Stimulated activated naive B cell treated with anti-CD40 and anti-IgM and Interleukin-4, amounts not matched to agents 10 μg/mL and 1 μg/mL and 100 μg/mL, for 72 hours (primary cell): ENCODE measurements at places on chromosomes 3 and 15.

DNA sequence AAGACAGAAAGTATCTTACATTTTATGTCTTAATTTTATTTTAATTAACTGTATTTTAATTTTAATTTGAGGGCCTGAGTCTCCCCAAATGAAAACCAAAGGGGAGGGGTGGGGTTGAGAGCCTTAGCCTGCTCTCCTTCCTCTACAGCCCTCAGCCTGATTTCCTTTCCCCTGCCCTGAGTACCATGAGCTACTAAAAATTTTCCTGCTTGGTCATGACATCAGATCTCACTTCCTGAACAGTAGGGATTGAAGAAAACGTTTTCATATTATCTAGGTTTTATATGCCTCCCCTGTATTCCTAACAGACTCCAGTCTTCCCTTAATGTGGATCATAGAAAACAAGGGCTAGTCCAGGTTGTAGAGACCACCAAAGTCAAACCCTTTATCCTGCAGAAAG, 133.9 kb downstream of the MYLK start:
- no peaks in the 10 kb centered on the region for H3K27me3 ChIP-seq
- DNase-seq = no peak
- H3K4me3 ChIP-seq = no peak overlapping the region
- no peak overlapping the region for H3K27ac ChIP-seq

DNA sequence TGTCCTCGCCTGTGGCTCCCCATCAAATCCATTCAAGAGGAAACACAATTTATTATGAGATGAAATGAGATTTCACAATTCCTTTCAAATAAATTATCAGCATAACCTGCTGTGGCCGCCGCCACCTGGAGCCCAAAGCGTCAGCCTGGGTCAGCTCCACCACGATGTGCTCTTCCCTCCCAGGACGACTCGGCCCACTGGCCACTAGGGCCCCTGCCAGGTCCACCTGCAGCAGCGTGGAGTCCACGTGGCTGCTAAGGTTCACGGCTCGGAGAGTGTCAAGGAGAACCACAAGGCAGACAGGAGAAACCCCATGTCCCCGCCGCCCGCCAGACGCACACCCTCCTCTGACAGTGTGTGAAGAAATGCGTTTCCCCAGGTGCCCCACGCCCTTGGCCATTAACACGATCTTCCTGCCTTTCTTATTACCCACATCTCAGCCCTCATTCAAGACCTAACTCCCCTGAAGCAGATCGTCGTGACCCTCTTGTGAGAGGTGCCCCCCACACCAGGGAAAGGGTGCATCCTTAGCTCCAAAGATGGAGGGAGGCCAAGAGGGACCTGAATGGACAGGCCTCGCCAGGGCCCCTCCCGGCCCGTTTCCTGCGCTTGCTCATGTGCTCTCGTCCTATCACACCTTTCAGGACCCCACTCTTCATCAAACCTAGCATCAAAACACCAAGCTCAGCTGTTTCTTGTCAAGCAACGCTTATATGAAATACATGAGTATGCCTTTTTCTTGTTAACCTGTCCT, 80.6 kb downstream of the OCA2 start:
- H3K27ac ChIP-seq = no peak overlapping the region
- H3K27me3 ChIP-seq = peaks cover 8% of the 10 kb centered on the region
- DNase-seq = no peak
- H3K4me3 ChIP-seq = no peak overlapping the region
- no peaks in the 10 kb centered on the region for H3K36me3 ChIP-seq

DNA sequence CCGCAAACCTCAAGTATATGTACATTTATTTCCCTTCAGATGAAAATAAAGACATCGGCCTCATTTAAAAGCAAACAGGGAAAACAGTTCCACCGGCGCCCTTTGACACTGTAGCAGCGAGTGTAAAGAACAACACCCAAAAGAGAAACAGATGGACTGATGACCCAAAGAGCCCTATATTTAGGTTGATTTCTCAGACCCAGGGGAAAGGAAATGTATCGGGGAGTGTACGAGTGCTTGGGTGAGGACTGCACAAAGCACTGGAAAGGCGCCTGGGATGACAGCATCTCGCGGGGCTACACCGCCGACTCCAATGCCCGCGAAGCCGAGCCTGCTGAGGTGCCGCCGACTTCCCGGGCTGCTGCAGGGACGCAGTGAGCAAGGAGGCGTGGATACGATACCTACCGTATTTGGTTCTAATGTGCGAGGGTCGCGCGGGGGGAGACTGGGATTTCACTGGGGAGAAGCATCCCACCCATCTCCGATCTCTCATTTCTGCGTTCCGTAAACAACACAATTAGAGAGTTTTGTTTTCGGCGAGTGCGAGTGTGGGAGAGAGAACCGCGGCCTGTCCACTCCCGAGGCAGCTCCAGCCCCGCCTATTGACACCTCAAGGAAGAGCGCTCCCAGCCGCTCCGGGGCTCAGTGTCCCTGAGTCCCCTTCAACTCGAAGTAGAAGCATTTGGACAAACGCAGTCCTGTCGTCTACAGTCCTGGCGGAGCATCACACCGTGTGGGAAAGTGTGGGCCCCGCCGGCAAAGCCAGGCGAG, 2.0 kb downstream of the MECOM start:
- peaks cover 95% of the 10 kb centered on the region for H3K27me3 ChIP-seq
- no peak for DNase-seq
- peak overlapping the region; percentile 87 for H3K4me3 ChIP-seq
- H3K36me3 ChIP-seq = no peaks in the 10 kb centered on the region
- peak overlapping the region; percentile 85 for H3K27ac ChIP-seq

GRCh38 chr15:38689522-38689921, 124.9 kb upstream of the RASGRP1 start:
- no peak for DNase-seq
- no peak overlapping the region for H3K4me3 ChIP-seq
- no peaks in the 10 kb centered on the region for H3K27me3 ChIP-seq

- H3K4me3 ChIP-seq = no peak overlapping the region
- peaks cover 6% of the 10 kb centered on the region for H3K36me3 ChIP-seq
- H3K4me1 ChIP-seq = peaks cover 52% of the 10 kb centered on the region
- no peak for DNase-seq
- H3K27ac ChIP-seq = peak overlapping the region; percentile 71
- no peaks in the 10 kb centered on the region for H3K27me3 ChIP-seq
These were observed 12.8 kb downstream of the SETD5 start for GRCh38 chr3:9409981-9410854.

DNA sequence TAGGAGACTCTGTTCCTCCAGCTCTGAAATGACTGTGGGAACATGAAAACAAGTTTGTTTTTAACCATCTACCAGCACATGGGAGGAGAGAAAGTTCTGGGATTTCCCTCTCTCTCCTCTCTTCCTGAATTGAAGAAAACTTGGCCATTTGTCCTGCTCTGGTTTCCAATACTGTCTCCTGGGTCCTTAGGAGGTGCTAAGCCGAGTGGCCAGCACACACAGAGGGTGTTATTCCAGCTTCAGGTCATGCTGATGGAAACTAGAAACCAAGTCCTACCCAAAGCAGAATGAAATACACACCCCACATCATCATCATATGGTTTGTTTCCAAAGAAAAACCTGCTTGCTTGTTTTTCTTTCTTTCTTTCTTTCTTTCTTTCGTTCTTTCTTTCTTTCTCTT, 172.7 kb downstream of the RPLP1 start:
- peaks cover 8% of the 10 kb centered on the region for H3K4me1 ChIP-seq
- H3K4me3 ChIP-seq = no peak overlapping the region
- H3K36me3 ChIP-seq = no peaks in the 10 kb centered on the region
- peaks cover 66% of the 10 kb centered on the region for H3K27me3 ChIP-seq
- no peak overlapping the region for H3K27ac ChIP-seq

- H3K27me3 ChIP-seq = no peaks in the 10 kb centered on the region
- H3K4me1 ChIP-seq = no peaks in the 10 kb centered on the region
- H3K4me3 ChIP-seq = no peak overlapping the region
- H3K36me3 ChIP-seq = no peaks in the 10 kb centered on the region
- H3K27ac ChIP-seq = no peak overlapping the region
These were observed 40.5 kb downstream of the PTPRG start for GRCh38 chr3:61601831-61602230.

- H3K4me1 ChIP-seq = peaks cover 4% of the 10 kb centered on the region
- H3K27ac ChIP-seq = no peak overlapping the region
- no peak for DNase-seq
- H3K36me3 ChIP-seq = peaks cover 22% of the 10 kb centered on the region
- no peak overlapping the region for H3K4me3 ChIP-seq
These were observed 35.8 kb downstream of the NIPA2 start for GRCh38 chr15:22874256-22874655.

DNA sequence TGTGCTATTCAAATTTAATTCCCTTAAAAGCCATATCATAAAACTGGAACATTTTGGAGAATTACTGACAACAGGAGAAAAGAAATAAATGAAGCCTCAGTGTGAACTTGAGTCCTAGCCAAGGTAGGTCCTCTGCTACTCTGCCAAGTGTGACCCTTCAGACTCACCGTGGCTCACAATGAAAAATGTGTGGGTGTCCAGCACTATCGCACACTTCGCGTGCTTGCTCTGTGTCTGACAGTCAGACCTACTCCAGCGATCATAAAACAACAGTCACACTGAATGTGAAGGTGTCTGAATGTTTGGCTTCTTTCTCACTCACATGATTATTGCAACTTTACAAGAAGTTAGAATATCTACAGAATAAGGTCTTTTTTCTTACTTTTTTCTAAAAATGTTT, 65.8 kb upstream of the TRA2B start:
- no peak overlapping the region for H3K27ac ChIP-seq
- H3K36me3 ChIP-seq = no peaks in the 10 kb centered on the region
- DNase-seq = no peak

DNA sequence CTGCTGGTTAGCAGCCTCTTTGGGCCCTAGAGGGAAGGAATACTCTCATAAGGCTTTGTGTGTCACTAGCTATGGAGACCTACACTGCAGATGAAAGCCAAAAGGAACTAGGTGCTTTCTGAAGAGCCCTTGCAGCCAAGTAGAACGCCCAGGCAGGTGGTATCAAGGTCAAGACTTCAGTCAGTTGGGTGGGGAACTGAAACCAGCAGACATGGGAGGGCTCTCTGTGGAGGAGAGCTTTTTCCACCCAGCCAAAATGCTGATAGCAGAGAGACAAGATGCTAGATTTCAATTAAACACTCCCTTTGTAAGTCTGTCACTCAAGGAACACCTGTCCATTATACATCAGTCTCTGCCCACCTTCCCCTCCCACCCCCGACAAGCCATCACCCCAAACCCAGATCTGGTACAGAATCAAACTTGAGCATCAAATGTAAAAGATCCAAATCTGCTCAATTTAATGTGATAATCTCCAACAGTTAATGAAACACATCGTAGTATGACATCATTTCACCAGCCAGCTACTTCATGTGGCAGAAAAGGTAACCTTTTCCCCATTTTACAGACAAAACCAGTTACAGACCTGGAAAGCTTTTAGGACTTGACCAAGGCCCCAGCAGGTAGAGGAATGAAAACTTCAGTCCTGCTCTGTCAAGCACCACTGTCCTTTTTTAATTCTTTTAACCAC, 14.6 kb downstream of the MRPS25 start:
- DNase-seq = peak; percentile 68
- peaks cover 41% of the 10 kb centered on the region for H3K4me1 ChIP-seq
- peak overlapping the region; percentile 94 for H3K27ac ChIP-seq

GRCh38 chr3:52998771-52999513, 46.9 kb downstream of the SFMBT1 start:
- peaks cover 4% of the 10 kb centered on the region for H3K36me3 ChIP-seq
- no peak overlapping the region for H3K4me3 ChIP-seq
- H3K27ac ChIP-seq = no peak overlapping the region
- peaks cover 5% of the 10 kb centered on the region for H3K4me1 ChIP-seq
- DNase-seq = no peak

GRCh38 chr3:52401021-52401420, 43.9 kb downstream of the SEMA3G start:
- no peak for DNase-seq
- no peak overlapping the region for H3K4me3 ChIP-seq
- H3K36me3 ChIP-seq = peaks cover 35% of the 10 kb centered on the region
- no peaks in the 10 kb centered on the region for H3K27me3 ChIP-seq
- peak overlapping the region; percentile 79 for H3K27ac ChIP-seq
- H3K4me1 ChIP-seq = peaks cover 1% of the 10 kb centered on the region

- peaks cover 69% of the 10 kb centered on the region for H3K36me3 ChIP-seq
- no peaks in the 10 kb centered on the region for H3K27me3 ChIP-seq
These were observed 7.9 kb downstream of the ACAA1 start for GRCh38 chr3:38129058-38129457.

GRCh38 chr3:30042274-30042859, 564.0 kb upstream of the TGFBR2 start:
- no peak overlapping the region for H3K27ac ChIP-seq
- H3K27me3 ChIP-seq = peaks cover 4% of the 10 kb centered on the region
